ENCODE measurements at places on chromosomes 3 and 15.

GRCh38 chr15:48861813-48862431 is 16.0 kb upstream of the EID1 start:
- DNase-seq: no peak

- no peak for DNase-seq
Measured at GRCh38 chr3:181909241-181909640, 197.5 kb downstream of the SOX2 start.

GRCh38 chr3:140586311-140586710 is 91.6 kb upstream of the TRIM42 start:
- no peak for DNase-seq

DNA sequence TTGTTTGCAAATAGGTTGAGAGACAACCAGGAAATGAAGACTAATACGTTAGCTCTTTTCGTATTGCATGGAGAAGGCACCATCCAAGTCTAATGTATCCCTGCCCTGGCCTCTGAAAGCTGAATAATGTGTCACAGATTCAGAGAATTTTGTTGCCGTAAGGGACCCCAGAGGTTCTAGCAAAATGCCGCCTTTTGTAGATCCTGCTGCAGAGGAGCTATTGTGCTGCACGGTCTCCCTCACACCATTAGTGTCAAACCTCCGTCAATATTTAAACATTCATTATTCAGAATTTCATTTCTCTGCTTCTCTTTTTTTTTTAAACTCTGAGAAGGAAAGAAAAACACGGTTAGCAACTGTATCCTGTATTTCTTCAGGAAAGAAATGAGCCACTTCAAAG is 238.7 kb downstream of the EPHB1 start:
- no peak for DNase-seq

DNA sequence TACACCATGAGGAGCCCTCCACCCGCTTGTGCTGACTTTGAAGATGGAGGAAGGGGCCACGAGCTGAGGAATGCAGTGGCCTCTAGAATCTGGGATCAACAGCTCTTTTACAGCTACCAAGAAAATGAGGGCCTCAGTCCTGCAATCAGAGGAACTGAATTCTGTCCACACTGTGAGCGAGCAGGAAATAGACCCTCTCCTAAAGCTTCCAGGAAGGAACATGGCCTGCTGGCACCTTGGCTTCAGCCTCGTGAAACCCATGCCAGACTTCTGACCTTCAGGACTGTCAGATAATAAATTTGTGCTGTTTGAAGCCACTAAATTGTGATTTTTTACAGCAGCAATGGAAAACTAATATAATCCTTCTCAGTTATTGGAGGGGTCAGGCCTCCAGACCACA is 61.9 kb downstream of the RAB11A start:
- no peak for DNase-seq

DNA sequence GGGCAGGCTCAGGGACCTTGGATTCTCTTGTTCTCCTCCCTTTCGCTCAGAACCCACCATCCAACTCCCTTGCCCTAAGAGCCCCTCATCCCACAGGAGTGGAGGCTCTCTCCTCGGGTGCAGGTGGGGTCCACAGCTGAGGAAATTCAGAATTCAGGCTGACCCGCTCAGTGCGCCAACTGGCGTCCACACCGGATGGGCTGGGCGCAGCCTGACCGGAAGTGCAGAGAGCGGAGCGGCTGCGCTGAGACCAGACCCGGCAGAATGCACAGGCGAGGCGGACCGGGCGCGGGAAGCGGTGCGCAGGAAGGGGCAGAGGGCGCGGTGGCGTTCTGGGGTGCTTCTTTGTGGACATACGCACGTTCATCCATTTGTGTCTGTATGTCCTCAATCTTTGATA is 210.4 kb upstream of the NDN start:
- DNase-seq: no peak

GRCh38 chr15:91407269-91407889 is 307.3 kb downstream of the SV2B start:
- DNase-seq: no peak

DNA sequence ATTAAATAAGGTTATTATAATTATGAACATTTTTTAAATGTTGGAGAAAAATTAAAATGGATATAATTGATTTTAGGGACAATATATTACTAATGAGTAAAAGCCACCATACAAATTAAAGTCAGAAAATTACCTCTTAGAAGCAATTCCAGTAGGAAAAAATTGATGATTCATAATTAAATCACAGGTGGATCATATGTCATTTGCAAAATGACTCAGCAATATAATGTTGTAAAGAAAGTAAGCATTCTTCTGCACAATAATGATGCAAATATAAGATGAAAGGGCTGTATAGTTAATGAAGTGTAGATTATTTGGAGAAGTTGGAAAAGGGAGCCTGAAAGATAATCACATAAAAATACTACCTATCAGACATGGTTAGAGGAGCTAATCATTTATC is 25.8 kb downstream of the ZPLD1 start:
- DNase-seq: no peak

DNA sequence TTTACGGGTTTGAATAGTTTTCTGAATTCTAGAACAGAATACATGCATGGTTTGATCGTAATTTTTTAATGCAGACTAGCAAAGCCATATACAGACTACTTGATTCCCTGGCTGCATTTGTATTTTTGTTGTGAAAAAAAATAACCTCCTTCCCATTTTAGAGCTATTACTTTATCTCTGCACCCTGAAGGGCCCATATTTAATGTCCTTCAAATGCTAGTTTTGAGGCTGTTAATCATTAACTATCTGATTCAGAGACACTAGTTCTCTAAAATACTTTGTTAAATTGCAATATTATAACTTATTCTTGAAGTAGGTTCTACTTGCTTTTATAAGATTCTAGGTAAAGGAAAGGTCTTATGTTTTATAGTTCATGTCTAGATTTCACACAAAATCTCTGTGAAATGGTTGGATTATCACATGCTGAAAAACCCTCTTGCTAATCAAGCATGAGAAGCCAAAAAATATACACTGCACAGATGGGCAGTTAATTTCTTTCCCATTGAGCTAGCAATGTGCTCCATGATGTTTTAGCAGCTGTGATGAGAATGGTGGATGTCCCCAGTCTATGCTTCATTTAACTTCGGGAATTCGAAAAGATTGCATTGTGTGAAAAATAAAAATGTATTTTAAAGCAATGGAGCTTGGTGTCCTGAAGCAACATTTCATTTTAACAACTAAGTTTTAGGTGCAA is 634.0 kb upstream of the BCHE start:
- DNase-seq: no peak

- no peak for DNase-seq
Measured at GRCh38 chr15:47529241-47529640, 188.1 kb upstream of the SEMA6D start.

DNA sequence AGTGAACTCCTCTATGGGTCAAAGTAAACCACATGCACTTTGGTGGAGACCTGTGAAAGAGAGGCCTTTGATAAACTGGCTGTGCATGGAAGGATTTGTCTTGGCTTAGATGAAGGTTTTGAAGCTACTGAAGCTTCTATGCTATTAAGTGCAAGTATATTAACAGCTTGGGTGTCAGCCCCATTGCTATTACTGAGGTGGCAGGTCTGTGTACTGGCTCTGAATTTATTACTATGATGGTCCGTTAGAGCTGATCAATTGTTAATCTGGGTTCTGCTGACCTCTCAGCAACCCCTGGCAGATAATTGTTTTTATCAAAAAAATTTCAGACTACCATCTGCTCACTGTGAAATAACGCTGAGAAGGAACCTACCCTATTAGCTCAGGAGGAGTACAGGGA is 268.2 kb downstream of the CACNA2D3 start:
- no peak for DNase-seq

Measured in ecto neural progenitor cell (in vitro differentiated cells).